Natural killer cell treated with Interleukin-12 subunit alpha and Interleukin-12 subunit beta and Interleukin-15 and Interleukin-18, amount 100 ng/mL, for 72 hours (primary cell): ENCODE measurements at places on chromosomes 2 and 18.

DNA sequence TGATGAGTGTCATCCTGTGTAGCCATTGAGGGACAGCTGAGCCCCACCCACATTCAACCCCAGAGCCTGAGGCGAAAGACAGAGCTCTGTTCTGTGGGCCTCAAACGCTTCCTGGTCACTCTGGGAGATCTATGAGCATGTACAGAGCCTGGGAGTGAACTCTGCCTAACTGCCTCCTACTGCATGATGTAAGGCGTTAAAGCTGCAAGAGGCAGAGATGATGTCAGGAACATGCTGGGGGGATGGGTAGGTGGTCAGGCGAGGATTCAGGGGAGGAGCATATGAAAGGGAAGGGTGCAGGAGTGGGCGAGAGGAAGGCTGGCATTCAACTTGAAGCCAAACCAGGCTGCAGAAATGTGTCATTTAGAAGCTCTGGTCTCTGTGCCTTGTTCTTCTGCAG is 181.0 kb downstream of the TFCP2L1 start:
- no peak for DNase-seq

DNA sequence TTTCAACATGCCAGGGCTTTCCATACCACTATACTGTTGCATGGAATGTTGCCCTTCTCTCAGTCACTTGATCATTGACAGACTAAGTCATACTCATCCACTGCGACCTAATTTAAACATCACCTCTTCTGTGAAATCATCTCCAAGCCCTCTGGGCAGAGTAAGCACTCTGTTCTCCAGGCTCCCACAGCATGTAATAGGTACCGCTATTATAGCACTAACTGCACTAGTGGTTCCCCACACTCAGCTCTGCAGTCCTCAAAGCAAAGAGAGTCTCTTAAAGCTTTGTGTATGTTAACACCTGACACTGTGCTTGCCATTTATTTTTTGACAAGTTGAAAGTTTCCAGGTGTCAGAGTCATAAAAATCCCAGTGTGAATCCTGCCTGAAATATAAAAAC is 947.2 kb downstream of the ERBB4 start:
- no peak for DNase-seq

GRCh38 chr2:219125886-219126270 is 34.7 kb downstream of the NHEJ1 start:
- no peak for DNase-seq

DNA sequence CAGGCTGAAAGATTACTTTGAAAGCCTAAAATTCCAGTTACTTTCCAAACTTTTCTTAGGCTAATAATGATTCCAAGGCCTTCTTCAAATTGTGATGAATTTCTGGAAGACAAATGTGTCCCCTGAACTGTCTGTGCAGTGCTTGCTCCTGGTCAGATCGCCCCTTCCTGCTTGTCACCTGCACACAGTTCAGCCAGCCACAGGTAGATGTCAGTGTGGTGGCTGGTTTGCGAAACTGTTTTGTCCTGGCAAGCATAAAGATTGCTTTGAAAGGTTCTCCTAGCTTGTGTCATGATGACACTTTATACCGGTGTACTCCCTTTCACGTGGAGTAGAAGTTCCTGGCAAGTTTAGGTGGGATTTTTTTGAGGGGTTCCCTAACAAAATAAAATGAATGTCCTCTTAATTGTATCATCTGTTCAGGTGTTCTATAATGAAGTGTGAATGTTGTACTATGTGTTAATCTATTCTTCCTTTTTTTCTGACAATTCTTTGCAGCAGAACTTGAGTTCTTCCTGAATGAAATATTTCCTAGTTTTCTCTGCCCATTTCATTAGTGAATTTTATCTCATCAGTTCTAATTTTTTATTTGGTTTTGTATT is 298.8 kb downstream of the ZNF407 start:
- DNase-seq: no peak

GRCh38 chr2:86189782-86190416 is 5.4 kb downstream of the IMMT start:
- DNase-seq: no peak

DNA sequence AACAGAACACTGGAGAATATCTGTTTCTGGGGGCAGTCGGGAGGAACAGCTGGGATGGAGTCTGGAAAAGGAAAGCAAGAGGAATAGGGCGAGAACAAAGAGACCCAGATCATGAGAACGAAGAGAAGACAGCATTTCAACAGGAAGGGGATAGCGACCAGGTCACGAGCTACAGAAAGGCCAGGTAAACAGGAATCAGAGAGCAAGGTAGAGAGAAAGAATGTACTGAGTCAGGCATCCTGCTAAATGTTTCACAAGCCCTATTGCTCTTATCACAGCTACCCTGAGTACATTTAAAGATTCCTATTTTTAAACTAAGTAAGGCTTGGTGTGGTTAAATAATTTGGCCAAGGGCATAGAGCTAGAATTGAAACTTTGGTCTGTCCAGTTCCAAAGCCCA is 254.9 kb upstream of the RAB12 start:
- DNase-seq: no peak

DNA sequence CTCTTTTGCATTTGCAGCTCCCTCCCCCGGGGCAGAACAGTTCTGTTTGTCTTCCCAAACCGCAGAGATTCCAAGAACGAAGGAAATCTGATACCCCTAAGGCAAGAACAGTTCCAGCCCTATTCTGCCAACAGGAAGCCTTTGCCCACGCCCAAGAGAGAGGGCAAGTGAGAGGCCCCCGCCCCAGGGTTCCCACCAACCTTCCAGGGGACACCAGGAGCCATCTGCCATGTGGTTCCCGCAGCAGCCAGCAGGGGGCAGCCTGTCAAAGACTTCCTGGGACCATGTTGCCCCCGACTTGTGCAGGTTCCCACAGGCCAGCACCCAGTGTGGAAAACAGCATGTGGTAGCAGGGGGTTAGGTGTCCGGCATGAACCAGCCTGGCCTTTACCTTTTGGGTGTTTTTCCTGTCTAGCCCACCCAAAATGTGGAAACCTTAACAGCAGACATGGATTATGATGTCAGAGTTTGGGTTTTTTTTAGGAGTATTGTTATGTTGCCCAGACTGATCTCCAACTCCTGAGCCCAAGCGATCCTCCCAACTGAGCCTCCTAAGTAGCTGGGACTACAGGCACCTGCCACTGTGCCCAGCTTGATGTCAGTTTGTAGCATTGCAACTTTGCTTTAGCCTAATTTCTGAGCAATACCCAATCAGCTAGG is 21.7 kb upstream of the EFHD1 start:
- peak; percentile 75 for DNase-seq

GRCh38 chr2:120870467-120870788 is 134.8 kb downstream of the GLI2 start:
- no peak for DNase-seq

GRCh38 chr18:55448420-55448819 is 139.6 kb downstream of the TCF4 start:
- DNase-seq: no peak

DNA sequence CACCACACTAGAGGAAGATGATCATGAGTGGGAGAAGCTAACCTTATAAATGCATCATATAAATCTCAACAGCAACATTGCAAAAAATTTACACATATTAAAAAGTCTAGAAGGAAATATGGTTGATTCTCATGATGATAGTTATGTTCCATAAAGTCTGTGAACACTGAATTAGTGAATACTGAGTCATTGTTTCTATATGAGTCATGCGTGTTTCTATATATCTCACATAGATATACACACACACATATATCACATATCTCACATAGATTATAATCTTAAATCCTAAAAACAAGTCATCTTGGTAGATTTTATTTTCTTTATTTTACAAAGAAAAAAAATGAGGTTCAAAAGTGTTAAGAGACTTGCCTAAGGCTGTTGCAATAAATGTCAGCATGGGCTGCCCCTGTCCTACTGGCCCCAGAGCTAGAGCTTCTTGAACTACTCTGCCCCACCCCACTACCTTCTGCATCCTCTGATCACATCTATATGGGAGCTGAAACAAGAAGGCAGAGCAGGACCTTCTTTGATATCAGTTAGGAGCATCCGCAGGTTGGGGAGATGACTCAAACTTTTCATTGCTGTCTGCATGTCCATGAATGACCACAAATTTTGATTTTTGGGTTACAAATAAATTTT is 81.8 kb upstream of the ADAM23 start:
- no peak for DNase-seq
